ENCODE measurements at places on chromosomes 6 and 20. TPM values are rescaled to one million over a fixed set of nuclear protein-coding genes. Genes with fewer than 3 reads are reported as not detected.

NOTCH4 gene
- 0.20 TPM for total RNA-seq

DEFB132 gene
- not detected for total RNA-seq

HELZ2 gene
- 107 TPM for total RNA-seq

DUSP15 gene
- not detected for total RNA-seq

FOXC1 gene
- total RNA-seq: not detected

LPA gene
- total RNA-seq: not detected

ALDH5A1 gene
- total RNA-seq: 3.6 TPM

PLCB4 gene
- total RNA-seq: not detected

TMEM200A gene
- total RNA-seq: 2.6 TPM

TSPO2 gene
- not detected for total RNA-seq

BCAS1 gene
- not detected for total RNA-seq

DSP gene
- total RNA-seq: 0.04 TPM

MC3R gene
- total RNA-seq: not detected

NKAIN4 gene
- not detected for total RNA-seq

GRCh38 chr6:77548662-77549366, 85.5 kb upstream of the HTR1B start:
- DNase-seq: no peak
- H3K4me1 ChIP-seq: no peaks in the 10 kb centered on the region
- no peaks in the 10 kb centered on the region for H3K36me3 ChIP-seq
- H3K27ac ChIP-seq: no peak overlapping the region

DNA sequence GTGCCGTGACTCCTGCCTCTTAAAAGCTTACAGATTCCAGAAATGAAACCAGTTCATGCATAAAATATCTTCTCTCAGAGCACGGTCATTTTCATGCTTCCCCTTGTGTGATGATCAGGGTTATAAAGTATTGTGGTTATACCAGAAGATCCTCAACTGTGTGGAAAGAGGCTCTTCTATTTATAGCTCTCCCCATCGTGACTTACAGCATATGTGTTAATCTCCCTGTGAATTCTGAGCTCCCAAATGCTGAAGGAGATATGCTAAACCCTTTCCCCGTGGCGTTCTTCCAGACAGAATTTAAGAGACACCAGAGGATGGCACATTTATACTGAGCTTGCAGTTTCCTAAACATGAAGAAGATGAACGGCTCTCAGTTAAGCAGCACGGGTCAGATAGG, 158.8 kb downstream of the CDH26 start:
- H3K4me1 ChIP-seq: peaks cover 2% of the 10 kb centered on the region
- H3K27me3 ChIP-seq: peaks cover 6% of the 10 kb centered on the region
- no peak overlapping the region for H3K4me3 ChIP-seq
- H3K27ac ChIP-seq: no peak overlapping the region
- DNase-seq: no peak

DNA sequence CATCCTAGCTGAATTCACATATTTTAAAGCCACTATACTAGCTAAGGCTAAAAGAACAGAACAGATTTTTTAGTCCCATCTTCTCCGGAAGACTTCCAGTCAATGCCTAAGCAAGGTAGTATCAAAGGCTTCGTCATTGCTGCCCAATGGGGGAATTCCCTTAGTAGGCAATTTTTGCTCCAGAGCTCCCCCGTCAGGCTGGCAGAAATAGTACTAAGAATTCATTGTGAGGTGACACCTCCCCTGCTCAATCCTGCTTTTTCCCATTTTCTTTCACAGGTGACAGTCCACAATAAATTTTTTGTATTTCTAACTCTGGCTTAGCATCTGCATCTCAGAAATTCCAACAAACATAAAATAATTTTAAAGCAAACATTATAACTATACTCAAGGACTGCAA, 52.8 kb upstream of the SRSF6 start:
- peaks cover 16% of the 10 kb centered on the region for H3K27me3 ChIP-seq
- no peaks in the 10 kb centered on the region for H3K4me1 ChIP-seq
- no peak overlapping the region for H3K27ac ChIP-seq
- DNase-seq: peak; percentile 14
- H3K4me3 ChIP-seq: no peak overlapping the region

DNA sequence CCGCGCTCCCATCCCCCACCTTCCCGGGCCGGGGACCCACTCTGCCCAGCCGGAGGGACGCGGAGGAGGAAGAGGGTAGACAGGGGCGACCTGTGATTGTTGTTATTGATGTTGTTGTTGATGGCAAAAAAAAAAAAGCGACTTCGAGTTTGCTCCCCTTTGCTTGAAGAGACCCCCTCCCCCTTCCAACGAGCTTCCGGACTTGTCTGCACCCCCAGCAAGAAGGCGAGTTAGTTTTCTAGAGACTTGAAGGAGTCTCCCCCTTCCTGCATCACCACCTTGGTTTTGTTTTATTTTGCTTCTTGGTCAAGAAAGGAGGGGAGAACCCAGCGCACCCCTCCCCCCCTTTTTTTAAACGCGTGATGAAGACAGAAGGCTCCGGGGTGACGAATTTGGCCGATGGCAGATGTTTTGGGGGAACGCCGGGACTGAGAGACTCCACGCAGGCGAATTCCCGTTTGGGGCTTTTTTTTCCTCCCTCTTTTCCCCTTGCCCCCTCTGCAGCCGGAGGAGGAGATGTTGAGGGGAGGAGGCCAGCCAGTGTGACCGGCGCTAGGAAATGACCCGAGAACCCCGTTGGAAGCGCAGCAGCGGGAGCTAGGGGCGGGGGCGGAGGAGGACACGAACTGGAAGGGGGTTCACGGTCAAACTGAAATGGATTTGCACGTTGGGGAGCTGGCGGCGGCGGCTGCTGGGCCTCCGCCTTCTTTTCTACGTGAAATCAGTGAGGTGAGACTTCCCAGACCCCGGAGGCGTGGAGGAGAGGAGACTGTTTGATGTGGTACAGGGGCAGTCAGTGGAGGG, 2.8 kb downstream of the SOX4 start:
- peaks cover 27% of the 10 kb centered on the region for H3K4me1 ChIP-seq
- peak; percentile 20 for DNase-seq
- H3K36me3 ChIP-seq: peaks cover 5% of the 10 kb centered on the region

GRCh38 chr6:44002067-44002592, 125.1 kb downstream of the MRPL14 start:
- H3K4me3 ChIP-seq: peak overlapping the region; percentile 47
- no peaks in the 10 kb centered on the region for H3K36me3 ChIP-seq
- no peak for DNase-seq
- peaks cover 35% of the 10 kb centered on the region for H3K27me3 ChIP-seq
- H3K27ac ChIP-seq: no peak overlapping the region

DNA sequence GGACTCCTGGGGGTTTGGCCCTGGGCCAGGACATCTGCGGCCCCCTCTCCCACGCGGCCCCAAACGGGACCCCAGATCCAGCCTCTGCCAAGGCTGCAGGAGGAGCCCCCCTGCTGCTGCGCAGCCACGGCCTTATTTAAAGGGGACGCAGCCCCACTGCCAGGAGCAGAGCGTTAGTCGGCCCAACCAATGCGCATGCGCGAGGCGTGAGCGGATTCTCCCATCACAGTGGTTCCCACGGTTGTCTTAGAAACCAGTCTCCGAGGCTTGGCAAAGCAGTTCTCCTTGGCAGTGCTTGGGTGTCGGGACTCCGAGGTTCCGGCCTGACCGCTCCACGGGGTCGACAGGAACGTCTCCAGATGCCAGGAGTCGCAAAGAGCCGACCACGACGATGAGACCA, 288.3 kb upstream of the ZNF337 start:
- no peaks in the 10 kb centered on the region for H3K27me3 ChIP-seq
- H3K27ac ChIP-seq: no peak overlapping the region
- no peak overlapping the region for H3K4me3 ChIP-seq
- peak; percentile 26 for DNase-seq
- no peaks in the 10 kb centered on the region for H3K36me3 ChIP-seq
- H3K4me1 ChIP-seq: peaks cover 12% of the 10 kb centered on the region

DNA sequence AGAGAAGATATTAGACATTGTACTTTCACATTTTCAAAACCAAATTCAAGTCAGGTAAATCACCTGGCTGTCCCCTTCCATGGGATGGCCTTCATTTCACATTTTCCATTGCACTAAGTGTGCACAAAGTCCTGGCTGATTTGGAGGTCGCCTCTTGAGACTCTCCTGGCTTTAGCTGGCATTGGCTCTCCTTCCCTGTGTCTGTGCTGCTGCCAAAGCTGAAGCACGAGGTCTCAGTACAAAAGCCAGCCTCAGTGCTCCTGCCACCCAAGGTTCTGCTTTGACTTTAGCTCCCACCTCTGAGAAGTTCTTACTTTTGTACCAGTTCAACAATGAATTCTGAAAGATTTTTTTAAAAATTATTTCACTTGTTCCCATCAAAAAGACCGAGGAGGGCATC, 289.2 kb upstream of the CNR1 start:
- no peak overlapping the region for H3K27ac ChIP-seq
- peaks cover 8% of the 10 kb centered on the region for H3K27me3 ChIP-seq
- no peak overlapping the region for H3K4me3 ChIP-seq
- no peaks in the 10 kb centered on the region for H3K4me1 ChIP-seq
- DNase-seq: no peak
- no peaks in the 10 kb centered on the region for H3K36me3 ChIP-seq

DNA sequence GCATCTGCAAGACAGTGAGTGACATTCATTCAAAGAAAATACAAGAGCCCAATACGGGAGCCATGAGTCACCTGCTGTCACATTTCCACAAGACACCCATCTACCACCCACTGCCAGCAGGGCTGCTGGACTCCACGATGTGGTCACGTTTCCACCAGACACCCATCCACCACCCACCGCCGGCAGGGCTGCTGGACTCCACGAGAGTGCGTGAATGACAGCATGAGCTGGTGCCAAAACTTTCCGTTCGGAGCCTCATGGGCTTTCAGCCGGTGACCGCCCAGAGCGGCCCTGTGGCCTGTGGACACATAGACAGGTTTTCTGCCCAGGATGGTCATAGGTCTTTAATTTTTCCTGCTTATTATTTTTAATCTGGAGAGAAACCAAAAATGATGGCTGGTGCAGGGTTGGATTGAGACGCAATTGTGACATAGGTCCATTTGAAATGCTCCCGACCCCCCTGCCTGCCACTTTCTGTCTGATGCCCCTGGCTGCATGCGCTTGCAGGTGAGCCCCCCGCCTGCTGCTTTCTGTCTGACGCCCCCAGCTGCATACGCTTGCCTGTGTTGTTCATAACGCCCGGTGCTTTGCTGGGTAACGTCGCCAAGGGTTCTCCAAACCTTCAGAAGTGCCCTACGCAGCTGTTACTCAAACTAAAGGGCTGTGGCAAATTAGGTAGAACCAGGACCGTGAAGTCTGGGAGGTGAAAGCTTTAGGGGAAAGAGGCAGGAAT, 59.1 kb upstream of the SMOC2 start:
- no peak overlapping the region for H3K4me3 ChIP-seq
- H3K36me3 ChIP-seq: no peaks in the 10 kb centered on the region
- H3K27me3 ChIP-seq: no peaks in the 10 kb centered on the region
- no peaks in the 10 kb centered on the region for H3K4me1 ChIP-seq
- DNase-seq: no peak
- H3K27ac ChIP-seq: no peak overlapping the region

- peaks cover 3% of the 10 kb centered on the region for H3K4me1 ChIP-seq
- DNase-seq: no peak
- no peaks in the 10 kb centered on the region for H3K36me3 ChIP-seq
- no peaks in the 10 kb centered on the region for H3K27me3 ChIP-seq
- H3K4me3 ChIP-seq: no peak overlapping the region
These were observed 90.0 kb upstream of the BHLHE23 start for GRCh38 chr20:63096681-63097335.

GRCh38 chr20:36644032-36644705, 1.8 kb downstream of the SLA2 start:
- peak; percentile 72 for DNase-seq
- no peaks in the 10 kb centered on the region for H3K27me3 ChIP-seq
- H3K27ac ChIP-seq: peak overlapping the region; percentile 95

DNA sequence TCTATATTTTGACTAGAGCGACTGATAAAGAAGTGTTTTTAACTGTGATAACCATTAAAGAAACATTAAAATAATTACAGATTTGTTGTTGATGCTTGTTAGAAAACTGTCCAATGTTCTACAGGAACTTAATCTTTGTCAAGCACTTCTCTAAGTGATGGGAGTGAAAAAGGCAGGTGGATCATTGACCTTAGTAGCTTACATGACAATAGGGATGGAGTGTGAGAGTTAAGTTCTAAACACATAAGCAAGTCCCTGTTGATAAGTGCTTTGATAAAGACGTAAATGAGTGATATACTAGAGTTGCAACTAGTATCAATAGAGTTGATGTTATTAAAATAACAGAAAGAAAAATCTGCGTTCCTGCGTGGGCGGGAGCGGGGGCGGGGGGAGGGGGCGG, 931.5 kb upstream of the EPHA7 start:
- no peak overlapping the region for H3K4me3 ChIP-seq
- H3K27ac ChIP-seq: no peak overlapping the region
- no peaks in the 10 kb centered on the region for H3K27me3 ChIP-seq
- no peaks in the 10 kb centered on the region for H3K4me1 ChIP-seq
- H3K36me3 ChIP-seq: no peaks in the 10 kb centered on the region

GRCh38 chr6:126967296-126968005, 151.0 kb upstream of the RSPO3 start:
- no peaks in the 10 kb centered on the region for H3K4me1 ChIP-seq
- H3K36me3 ChIP-seq: no peaks in the 10 kb centered on the region
- no peak for DNase-seq

DNA sequence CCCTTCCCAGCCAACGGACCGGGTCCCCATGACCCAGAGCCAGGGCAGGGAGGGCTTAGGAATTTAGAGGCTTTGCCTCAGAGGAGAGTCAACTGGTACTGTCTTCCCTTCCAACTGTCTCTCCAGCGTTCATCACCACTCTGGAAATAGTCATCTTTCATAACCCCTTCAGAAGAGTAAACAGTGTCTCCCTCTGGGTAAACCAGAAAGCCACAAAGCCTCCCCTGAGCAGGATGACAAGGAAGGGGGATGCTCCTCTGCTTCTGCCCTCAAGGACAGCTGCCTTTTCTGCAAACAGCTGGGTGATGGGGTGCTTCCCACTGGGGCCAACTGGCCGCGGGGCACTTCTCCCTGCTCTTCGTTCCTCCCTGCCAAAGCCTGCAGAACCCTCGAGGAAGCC, 90.1 kb downstream of the PSMG4 start:
- H3K27ac ChIP-seq: no peak overlapping the region
- H3K4me3 ChIP-seq: no peak overlapping the region
- H3K36me3 ChIP-seq: no peaks in the 10 kb centered on the region
- no peaks in the 10 kb centered on the region for H3K27me3 ChIP-seq

DNA sequence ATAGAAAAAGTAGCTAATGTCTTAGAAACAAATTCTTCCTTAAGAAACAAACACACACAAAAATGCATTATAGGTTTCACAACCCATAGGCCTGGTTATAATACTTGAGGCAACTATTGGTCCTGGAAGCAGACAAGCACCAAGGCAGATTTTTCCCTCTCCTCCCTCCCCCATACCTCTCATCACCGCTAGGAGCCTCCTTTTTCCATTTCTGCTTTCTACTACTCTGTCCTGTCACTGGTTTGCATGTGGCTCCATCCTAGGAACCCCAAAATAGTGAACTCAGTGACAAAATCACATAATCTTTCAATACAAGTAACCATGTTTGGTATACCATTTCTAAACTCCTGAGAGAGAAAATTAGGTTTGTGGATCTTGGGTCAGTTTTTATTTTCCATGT, 66.1 kb downstream of the HMGCLL1 start:
- H3K27ac ChIP-seq: no peak overlapping the region
- no peak overlapping the region for H3K4me3 ChIP-seq
- H3K36me3 ChIP-seq: no peaks in the 10 kb centered on the region
- no peaks in the 10 kb centered on the region for H3K4me1 ChIP-seq
- no peaks in the 10 kb centered on the region for H3K27me3 ChIP-seq
- no peak for DNase-seq
